ENCODE measurements at places on chromosomes 11 and 22. TPM values are rescaled to one million over a fixed set of nuclear protein-coding genes. Genes with fewer than 3 reads are reported as not detected.

PRCP gene
- total RNA-seq = 12.3 TPM

SLC22A8 gene
- total RNA-seq = not detected

UCP2 gene
- total RNA-seq = 0.34 TPM

RGL4 gene
- not detected for total RNA-seq

RAB3IL1 gene
- 2.0 TPM for total RNA-seq
